ENCODE measurements at places on chromosomes 5 and 9.

GRCh38 chr9:123925161-123925560 lies 4.8 kb downstream of the DENND1A start:
- no peak for DNase-seq

DNA sequence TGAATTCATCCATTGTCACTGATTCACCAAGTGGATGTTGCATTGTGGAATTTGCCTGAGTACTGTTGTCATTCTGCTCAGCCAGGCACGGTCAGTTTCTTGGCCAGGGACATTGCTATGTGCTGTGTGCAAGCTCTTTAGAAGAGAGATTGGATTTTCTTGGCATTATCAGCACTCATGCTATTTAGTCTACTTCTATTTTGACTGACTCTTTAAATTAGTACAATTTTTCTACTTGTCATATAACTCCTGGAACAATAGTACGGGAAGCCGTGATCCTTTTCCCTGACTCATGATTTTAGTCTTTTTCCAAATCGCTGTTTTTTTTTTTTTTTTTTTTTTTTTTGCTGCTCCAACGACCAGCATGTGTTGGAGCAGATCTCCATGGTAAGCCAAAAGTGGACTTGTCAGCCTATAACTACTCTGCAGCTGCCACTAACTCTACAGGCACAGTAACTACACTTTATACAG lies 129.7 kb downstream of the CDC42SE2 start:
- no peak for DNase-seq

GRCh38 chr9:811106-811531 lies 30.4 kb upstream of the DMRT1 start:
- DNase-seq = no peak

GRCh38 chr9:109600142-109600541 lies 102.0 kb upstream of the PTPN3 start:
- DNase-seq = peak; percentile 85

DNA sequence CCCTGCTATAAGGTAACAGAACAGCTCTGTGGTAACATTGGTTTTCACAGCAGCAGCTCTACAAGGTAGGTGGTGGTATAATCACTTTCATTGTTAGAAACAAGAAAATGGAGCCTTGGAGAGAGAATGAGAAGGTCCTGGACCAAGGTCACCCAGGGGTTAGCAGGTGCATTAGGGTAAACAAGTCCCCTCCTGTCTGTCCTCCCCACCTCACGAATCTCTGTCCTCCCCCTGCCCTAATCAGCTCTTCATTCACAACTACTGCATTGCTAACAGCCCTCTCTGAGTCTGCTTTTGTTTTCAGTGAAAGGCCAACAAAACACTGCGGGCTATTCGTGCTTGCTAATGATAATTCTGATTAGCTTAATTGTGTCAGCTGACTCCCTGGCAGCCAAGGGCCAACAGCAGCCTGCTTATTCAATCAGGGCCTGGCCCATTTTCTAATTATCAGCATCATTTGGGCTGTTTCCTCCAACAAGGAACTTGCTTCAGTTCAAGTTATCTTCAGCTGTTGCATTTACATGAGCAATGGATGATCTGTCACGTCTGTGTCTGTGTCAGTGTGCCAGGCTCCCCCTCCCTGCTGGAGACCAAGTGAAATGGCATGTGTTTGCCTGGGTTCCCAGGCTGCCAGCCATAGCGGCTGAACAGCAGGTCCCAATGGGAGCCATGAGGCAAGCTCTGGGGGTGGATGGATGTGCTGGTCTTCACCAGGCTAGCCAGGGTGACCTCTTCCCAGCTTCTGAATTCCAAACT lies 56.7 kb upstream of the EQTN start:
- DNase-seq = peak; percentile 43

- peak; percentile 37 for DNase-seq
Observed at GRCh38 chr5:54895816-54896341, 89.5 kb downstream of the ESM1 start.

GRCh38 chr5:121257621-121258020 lies 594.1 kb upstream of the FTMT start:
- no peak for DNase-seq

GRCh38 chr5:50766042-50766441 lies 99.6 kb downstream of the PARP8 start:
- DNase-seq = no peak

- DNase-seq = no peak
Observed at GRCh38 chr9:111728143-111728542, 66.6 kb downstream of the SHOC1 start.

DNA sequence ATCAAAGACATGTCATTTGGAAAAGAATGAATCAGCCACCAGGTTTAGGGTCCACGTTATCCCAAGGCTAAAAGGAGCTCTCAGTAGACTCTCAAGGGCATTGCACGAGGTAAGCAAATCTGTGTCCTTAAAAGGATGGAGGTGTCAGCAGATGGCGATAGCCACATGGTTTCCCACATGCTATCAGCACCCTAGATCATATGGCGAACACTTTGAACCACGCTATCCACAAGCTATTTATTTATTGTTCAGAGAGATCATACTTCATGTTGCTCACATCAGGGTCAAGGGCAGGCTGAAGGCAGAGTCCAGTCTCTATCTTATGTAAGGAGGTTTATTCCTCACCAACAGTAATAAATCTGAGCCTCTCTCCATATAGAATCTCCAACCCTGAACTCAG lies 43.7 kb downstream of the CDH6 start:
- peak; percentile 19 for DNase-seq

DNA sequence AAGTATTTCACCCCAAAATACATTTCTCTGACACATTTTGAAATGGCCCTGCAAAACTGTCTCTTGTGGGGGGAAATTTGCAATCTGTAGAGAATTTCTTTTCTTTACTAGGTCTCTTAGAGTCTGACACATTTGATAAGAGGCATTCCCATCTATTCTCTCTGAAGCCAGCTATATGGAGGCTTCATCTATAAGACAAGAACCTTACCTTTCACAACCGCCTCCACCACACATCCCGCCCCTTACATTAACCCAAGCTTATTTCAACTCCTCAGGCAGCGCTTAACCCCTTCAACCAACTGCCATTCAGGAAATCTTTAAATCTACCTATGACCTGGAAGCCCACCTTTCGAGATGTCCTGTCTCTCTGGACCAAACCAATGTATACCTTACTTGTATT lies 829.5 kb downstream of the TLE4 start:
- no peak for DNase-seq

- DNase-seq = no peak
Observed at GRCh38 chr5:91281401-91281800, 101.7 kb downstream of the ARRDC3 start.

DNA sequence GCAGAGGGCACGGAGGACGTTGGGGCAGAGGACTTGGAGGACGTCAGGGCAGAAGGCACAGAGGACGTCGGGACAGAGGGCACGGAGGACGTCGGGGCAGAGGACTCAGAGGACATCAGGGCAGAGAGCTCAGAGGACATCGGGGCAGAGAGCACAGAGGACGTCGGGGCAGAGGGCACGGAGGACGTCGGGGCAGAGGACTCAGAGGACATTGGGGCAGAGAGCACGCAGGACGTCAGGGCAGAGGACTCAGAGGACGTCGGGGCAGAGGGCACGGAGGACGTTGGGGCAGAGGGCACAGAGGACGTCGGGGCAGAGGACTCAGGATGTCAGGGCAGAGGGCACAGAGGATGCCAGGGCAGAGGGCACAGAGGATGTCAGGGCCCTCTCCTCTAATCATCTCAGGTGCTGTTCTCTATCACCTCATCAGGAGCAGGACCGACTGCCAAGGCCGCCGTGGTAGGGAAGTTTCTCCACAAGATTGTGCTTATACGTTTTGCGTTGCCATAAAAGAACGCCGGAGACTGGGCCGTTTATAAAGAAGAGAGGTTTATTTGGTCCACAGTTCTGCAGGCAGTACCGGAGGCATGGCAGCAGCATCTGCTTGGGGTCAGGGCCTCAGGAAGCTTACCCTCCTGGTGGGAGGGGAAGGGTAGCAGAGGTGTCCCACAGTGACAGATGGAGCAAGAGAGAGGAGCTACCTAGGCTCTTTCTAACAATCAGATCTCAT lies 29.4 kb upstream of the ADAMTS2 start:
- DNase-seq = no peak

DNA sequence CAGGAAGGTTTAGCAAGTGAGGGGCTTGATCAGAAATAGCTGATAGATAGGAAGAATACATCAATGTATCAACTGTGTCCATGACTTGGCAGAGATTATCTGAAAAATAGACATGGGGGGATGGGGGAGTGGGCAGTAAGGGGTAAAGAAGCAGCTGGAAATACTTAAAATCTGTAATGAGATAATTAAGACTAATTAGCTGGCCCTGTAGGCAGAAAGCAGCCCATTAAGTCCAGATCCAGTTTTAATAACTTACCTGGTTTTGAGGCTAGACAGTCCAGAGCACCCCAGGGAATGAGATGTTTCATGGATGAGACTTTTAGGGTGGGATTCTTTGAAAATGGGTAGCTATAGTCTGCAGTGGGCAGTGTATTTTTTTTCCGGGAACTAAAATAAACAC lies 116.9 kb upstream of the TLX3 start:
- no peak for DNase-seq

DNA sequence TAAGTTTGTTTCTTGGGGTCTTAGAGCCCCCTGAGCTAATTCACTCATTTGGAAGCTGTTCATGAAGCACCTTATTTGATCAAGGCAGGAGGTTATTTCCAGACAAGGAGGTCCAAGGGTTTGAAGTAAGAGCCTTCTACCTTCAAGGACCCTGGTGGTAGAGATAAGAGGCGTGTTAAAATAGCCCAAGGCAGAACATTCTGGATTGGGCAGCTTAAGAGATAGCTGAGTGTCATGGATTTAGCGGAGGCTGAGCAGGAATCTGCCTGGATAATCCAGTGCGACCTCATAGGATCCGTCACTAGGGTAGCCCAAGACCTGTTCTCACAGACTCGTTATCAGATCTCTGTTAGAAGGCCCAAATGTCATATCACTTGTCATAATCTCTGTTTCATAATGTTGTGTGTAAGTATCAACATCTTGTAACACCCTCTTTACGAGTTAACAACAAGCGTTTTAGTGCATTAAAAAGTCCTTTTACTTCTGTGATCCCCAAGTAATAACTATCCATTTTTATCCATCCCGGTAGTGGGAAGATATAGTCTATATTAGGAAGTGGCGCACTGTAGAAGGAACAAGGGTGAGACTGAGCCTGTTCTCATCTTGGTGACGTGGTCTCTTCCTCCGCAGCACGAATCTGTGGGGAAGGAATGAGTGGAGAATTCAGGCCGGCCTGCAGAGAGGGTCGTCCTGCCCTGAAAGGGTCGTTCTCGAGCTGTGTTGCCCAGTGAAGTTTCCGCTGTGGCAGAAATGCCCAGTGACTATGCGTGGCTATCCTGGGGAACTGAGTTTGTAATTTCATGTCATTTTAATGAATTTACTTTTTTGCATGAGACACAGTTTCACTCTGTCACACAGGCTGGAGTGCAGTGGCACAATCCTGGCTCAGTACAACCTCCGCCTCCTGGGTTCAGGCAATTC lies 28.8 kb downstream of the SLC25A25 start:
- DNase-seq = no peak

- peak; percentile 54 for DNase-seq
Observed at GRCh38 chr9:27276193-27277030, 20.5 kb downstream of the EQTN start.

- DNase-seq = peak; percentile 100
Observed at GRCh38 chr9:13758936-13759335, 479.4 kb upstream of the MPDZ start.

GRCh38 chr5:21219251-21219650 lies 1231.3 kb upstream of the CDH18 start:
- no peak for DNase-seq

DNA sequence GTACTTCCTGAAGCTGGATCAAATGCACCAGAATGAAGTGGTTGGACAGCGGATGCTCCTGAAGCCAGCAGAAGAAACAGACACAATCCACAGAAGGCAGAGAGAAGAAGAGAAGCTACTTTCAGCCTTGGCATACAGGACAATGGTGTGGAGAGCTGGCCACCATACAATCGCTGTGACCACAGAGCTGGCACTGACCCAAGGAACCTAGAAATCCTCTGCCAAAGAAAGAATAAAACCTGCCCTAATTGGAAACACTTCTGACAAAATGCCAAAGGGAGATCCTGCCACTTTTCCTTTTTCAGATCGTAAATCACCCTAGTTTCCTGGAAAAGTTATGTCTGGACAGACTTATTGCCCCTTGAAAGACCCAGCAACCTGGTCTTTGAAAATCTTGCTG lies 77.8 kb downstream of the BAAT start:
- peak; percentile 82 for DNase-seq

- no peak for DNase-seq
Observed at GRCh38 chr9:80070071-80070742, 498.4 kb downstream of the TLE4 start.

DNA sequence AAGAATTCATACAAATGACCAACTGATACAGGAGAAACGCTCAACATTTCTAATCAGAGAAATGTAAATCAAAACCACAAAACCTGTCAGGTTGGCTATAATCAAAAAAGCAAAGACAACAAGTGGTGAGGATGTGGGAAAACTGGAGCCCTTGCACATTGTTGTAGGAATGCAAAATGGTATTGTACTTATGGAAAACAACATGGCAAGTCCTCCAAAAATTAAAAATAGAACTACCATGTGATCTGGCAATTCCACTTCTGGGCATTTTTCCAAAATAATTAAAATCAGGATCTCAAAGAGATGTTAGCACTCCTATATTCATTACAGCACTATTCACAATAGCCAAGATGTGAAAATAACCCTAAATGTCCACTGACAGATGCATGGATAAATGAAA lies 76.1 kb downstream of the FNIP1 start:
- DNase-seq = no peak
